ENCODE measurements at places on chromosomes 3 and 15. TPM values are rescaled to one million over a fixed set of nuclear protein-coding genes. Genes with fewer than 3 reads are reported as not detected.
A peak's percentile ranks its signal among the peaks of the same experiment; 100 is the strongest.

DNA sequence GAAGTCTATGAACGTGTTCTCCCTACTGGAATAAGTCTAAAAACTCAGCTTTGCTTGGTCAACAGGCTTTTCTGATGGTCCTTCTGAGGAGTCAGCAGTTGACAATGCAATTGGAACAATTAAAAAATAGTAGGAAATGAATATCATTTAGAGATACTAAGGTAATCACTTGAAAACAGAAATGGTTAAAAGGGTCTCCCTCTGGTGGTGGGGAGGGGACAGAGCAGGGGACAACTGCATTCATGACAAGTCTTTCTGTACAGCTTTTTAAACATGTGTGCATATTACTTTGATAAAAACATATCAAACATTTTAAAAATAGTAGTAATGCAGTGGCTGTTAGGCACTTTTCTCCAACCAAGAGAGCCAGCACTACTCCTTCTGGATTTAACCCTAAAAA lies 119.9 kb upstream of the FHIT start:
- peak; percentile 3 for DNase-seq

- DNase-seq, result no peak
Measured at GRCh38 chr3:104523136-104523535, 843.6 kb upstream of the ALCAM start.

DNA sequence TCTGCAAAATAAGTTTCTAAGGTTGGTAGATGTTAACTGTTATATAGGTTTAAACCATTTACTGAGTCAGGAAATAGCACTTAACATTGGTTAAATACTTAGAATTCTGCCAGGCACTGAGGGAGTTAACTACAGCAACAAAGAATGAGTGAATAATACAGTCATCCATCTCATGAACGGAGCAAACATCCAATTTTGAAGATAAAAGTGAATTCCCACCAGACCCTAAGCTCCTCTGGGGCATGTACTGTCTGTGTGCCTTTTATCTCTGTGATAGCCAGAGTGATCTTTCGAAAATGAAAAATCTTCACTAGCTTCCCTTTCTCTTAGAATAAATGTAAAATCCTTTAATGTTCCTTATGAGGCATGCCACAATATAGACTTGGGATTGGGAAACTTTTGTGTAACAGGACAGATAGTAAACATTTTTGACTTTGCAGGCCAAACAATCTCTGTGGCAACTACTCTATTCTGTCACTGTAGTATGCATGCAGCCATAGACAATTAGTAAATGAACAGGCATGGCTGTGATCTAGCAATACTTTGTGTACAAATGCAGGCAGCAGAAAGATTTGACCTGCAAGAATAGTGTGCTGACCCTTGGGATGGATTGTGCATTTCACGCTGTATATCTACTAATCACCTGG lies 294.5 kb upstream of the LMCD1 start:
- no peak for DNase-seq

DNA sequence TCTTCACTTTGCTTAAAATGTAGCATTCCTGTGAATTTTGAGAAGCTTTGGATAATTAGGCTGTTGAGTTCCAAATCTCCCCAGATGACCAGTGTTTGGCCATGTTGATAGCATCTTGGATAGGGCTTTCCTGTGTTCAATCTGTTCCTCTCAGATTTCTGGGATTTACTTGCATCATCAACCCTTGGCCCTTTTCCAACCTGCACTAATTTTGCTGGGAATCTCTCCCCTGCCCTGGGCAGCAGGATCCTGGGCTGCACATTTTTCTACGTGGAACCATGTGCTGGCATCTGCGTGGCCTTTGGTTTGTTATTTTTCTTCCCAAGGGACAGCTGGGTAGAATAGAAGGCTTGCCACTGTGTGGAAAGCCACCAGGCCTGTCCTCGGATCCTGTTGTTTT lies 75.4 kb upstream of the PLXNA1 start:
- DNase-seq, result no peak

GRCh38 chr3:122947738-122948137 lies 79.8 kb downstream of the SEMA5B start:
- DNase-seq, result peak; percentile 41

GRCh38 chr3:45168451-45168850 lies 22.3 kb upstream of the CDCP1 start:
- peak; percentile 66 for DNase-seq

GRCh38 chr3:99872923-99873254 lies 55.2 kb downstream of the CMSS1 start:
- DNase-seq, result no peak

DNA sequence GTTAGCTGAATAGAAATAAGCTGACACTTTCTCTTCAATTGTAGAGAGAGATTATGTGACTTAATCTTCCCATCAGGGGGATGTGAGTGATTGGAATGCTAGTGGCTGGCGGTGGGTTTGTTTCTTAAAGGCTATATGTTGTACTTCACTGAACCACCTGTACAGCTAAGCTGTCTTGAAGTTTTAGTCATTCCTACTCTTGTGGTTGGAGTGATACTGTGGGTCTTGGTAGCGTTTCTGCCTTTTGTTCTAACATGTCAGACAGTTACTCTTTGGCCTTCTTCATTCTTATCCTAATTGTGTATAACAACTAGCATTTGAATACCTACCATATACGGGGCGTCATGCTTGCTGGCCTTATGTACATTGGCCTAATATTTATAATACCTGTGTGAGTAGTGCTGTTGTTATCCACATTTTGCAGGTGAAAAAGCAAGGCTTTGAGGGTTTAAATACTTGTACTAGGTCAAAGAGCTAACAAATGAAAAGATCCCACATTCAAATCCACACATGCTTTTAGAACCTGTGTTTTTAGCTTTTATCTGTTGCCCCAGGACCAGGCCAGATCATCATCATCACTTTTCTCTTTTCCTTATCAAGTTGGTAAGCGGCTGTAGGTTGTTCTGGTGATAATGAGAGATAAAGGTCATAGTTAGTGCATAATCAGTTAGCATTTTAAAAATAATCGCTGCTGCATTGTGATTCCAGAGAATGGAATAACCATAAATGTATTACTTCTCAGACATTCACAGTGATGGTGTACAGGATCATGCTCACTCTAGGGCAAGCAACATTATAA lies 50.2 kb downstream of the AKAP13 start:
- no peak for DNase-seq

- DNase-seq, result no peak
Measured at GRCh38 chr3:177968891-177969290, 567.3 kb upstream of the KCNMB2 start.

SATB1 gene
- total RNA-seq, result 13.5 TPM

GP9 gene
- total RNA-seq, result not detected

TMCO5A gene
- total RNA-seq, result not detected
